ENCODE measurements at places on chromosomes 4 and X.

- no peak for DNase-seq
Observed at GRCh38 chr4:63580796-63581475, 828.3 kb downstream of the TECRL start.

GRCh38 chrX:49230500-49231232 is 2.5 kb downstream of the CACNA1F start:
- DNase-seq = peak; percentile 16

DNA sequence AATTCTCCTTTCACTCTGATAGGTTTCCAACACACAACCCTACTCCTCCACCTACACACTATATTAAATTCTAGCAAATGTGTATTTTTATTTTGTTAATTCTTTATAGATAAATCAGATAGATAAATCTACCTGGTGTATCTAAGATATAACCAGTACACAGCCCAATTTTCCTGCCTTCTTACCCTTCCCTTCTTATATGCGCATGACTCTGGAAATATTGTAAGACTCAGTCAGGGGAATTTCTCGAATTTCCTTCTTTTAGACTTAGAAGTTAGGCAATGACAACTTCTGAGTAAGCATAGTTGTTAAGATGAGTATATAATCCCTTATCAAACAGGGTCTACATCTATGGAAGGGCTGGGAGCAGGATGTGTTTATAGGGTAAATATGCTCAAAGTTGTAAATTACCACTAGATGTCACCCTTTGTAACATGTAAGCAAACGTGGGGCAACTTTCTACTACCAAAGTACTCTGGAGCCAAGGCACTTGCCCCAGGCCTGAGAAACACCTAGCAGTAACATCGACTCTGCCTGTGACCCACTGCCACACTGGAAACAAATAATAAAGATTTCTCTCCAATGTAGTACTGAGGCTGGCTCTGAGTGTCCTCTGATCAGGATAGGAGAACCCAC is 444.7 kb downstream of the IQCM start:
- no peak for DNase-seq

GRCh38 chr4:95701500-95702170 is 138.3 kb upstream of the PDHA2 start:
- DNase-seq = no peak

GRCh38 chr4:112704991-112705845 is 68.3 kb downstream of the LARP7 start:
- no peak for DNase-seq

DNA sequence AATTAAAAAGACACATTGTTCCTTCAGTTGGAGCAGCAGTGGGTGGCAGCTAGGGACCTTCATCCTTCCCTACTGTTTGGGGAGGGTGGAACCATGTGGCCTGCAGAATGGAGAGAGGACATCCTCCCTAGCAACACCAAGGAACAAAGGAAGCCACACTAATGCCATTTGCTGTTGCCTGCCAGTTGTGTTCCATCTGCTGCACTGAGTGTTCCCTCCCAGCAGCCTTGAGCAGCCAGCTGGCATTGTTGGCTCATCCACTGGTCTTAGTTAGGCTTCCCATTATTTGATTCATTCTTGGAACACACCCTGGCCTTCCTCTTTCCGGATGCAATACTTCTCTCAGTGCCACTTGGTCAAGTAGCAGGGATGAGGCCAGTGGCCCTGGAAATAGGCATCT is 25.0 kb upstream of the HMGB3 start:
- DNase-seq = no peak
